Gastroesophageal sphincter (tissue), 4 donors: ENCODE measurements at places on chromosomes 5 and 9. TPM values are rescaled to one million over a fixed set of nuclear protein-coding genes. Genes with fewer than 3 reads are reported as not detected.

FBLL1 gene
- total RNA-seq, result 0.52 TPM

OSMR gene
- 52.6 TPM for total RNA-seq

IL33 gene
- total RNA-seq, result 43.6 TPM

LCP2 gene
- 10.0 TPM for total RNA-seq

TAF1L gene
- not detected for total RNA-seq

SLC36A3 gene
- not detected for total RNA-seq
